Pons (tissue), 1 donor: ENCODE measurements at places on chromosomes 6 and 20.

DNA sequence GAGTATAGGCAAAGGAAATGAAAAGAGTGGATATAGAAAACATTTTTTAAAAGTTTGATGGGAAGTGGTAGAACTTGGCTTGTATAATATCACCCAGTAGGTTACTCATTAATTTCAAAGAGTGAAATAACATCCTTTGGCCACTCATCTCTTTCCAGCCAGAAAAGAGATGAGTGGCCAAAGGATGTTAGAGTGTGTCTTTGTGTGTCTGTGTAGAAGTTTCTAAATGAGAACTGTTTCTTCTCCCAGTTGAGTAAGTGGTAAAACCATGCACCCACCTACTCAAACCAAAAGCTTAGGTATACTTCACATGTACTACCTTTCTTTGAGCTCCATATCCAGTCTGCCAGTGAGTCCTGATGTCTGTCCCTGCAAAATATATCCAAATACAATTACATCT, 47.7 kb upstream of the TMEM244 start:
- no peak for DNase-seq

GRCh38 chr6:115456848-115457247, 603.8 kb downstream of the FRK start:
- no peak for DNase-seq

DNA sequence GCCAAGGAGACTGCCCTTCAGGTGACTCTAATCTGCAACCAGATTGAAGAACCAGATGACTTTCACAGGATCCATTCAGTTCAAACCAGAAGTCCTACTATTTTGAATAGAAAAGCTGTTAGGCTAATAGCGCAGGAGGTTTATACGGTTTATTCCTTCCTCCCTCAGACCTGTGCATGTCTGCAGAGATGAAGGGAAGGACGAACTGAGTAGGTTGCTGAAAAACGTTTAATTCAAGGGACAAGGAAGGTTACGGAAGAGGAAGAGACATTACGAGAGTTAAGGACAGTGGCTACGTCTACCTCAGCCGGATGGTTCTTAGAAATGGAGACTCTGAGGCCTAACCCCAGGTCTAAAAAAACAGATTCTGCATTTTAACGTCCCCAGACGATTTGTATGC, 978 bp downstream of the AURKA start:
- no peak for DNase-seq

DNA sequence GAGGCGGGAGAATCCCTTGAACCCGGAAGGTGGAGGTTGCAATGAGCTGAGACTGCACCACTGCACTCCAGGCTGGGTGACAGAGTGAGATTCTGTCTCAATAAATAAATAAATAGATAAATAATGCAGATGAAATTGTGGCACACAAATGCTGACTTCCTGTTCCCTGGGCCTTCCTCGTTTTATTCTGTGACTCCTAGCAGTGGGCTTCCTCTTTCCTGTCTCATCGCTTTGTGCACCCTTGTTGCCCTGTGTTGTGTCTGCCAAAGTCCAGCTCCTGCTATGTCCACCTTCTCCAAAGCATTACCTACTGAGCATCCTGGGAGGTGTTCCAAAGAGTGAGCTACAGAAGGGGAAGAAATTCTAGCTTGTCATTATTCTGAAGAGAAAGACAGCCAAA, 100.2 kb upstream of the TIAM2 start:
- DNase-seq: no peak

GRCh38 chr6:112773187-112773586, 426.1 kb downstream of the RFPL4B start:
- DNase-seq: no peak

DNA sequence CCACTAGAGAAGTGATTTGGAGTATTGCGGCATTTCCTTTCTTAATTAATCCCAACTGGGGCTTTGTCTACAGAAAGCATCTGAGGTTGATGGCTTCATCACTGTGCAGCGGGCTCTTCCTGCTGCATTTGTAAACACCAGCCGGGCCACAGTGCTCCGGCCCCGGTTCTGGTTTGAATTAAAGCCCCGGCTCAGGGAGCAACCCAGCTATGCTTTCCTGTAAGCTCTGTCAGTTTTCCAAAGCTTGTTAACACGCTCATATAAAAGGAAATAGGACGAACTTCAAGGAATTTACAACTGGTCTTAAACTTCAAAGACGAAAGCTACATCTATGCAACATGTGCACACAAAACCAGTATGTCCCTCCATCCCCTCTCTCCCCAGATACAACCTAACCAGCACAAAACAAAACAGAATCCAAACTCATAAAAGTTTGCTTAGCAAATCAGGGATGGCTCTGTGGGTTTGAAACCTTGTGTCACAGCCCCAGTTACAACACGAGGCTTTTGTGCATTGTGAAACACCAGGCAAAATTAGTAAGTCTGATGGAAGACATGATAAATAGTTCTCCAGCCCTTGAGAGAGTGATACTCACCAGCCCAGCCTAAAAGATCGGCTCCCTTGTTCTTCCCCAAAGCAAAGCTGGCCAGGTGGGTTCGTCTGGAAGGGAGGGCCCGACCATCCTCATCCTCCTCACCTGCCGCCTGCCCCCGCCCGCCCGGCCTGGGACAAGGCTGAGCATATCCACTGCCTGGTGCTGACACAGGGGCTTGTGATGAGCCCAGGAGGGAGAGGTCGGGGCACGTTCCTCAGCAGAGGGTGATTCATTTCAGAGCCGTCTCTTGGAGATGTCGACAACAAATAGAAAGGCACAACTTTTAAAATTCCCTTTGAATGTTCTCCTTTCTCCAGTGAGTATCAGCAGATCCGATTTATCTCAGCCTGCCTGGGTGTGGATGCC, 197.9 kb downstream of the TFAP2C start:
- DNase-seq: no peak

DNA sequence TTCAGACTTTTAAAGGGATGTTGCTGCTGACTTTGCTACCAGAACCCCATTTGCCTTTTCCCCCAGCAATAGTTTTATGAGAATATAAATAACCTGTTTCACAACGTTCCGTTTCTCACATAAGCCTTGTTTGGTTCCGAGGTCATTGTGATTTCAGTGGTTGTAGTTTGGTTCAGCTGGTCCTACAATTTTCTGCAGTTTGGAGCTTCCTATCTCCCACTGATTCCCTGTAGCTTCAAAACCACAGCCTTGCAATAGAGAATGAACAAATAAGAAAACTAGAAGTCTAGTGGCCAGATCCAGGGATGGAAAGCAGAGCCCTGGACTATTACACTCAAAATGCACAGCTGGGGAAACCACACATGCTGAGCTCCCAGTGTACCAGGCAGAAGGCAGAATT, 24.1 kb upstream of the SH3BGRL2 start:
- DNase-seq: no peak

GRCh38 chr6:119148098-119148824, 69.8 kb upstream of the FAM184A start:
- peak; percentile 75 for DNase-seq

DNA sequence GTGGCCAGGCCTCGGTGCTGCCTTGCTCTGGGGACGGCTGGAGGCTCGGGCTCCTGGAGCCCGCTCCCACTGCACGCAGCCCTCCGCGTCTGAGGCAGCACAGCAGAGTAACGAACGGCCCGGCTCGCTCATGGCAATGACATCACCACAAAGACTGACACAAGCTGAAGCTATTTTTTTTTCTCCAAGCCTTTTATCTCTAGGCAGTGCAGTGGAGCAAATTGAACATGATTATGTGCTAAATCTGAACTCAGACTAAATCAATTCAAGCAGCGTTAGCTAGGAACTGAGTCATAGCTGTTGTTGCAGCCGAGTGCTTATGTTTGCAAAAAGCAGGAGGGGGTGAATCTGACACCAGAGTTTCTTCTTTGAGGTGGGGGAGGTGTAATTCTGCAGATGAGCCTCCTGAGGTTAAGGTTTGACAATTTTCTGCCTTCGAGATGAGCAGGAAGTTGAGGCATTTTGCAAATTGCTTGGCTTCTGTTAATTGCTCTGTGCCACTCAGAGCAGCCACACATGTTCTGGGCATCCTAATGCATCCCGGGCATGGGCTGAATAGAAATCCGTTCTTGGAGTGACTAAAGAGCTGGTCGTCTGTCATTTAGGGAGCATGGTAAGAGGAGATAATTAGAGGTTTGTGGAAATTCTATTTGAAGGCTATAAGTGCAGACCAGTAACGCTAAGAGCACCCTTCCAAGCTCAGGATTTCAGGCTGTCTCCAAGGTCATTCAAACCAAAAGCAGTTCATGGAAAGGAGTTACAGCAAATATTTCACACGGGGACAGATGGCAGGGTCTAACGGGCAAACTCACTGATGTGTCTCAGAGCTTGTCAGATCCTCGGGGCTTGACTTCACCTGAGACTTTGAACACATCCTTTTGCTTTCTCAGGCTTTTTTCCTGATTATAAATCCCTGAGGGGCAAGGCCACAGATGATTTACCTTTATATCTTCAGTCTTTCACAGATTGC, 155.1 kb upstream of the ENPP5 start:
- DNase-seq: peak; percentile 79
